ENCODE measurements at places on chromosomes 5 and 9.

DNA sequence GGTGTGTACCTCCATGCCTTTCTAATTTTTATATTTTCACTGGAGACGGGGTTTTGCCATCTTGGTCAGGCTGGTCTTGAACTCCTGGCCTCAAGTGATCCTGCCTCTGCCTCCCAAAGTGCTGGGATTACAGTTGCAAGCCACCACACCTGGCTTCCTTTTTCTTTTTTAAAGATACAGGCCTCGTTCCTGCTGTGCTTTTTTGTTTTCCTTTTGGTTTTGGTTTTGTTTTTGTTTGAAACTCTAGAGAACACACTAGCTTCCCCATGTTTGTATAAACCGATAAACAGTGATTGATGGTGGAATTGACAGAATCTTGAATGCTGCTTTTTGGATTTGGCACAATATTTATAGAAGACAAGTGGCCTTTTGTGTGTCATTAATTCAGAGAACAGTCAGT lies 1603.4 kb downstream of the MAT2B start:
- no peak for DNase-seq

GRCh38 chr5:73282923-73283322 lies 109.9 kb downstream of the TMEM174 start:
- DNase-seq: no peak

GRCh38 chr5:128706269-128706668 lies 168.2 kb upstream of the FBN2 start:
- no peak for DNase-seq

GRCh38 chr5:14920121-14920520 lies 48.5 kb upstream of the ANKH start:
- DNase-seq: no peak

DNA sequence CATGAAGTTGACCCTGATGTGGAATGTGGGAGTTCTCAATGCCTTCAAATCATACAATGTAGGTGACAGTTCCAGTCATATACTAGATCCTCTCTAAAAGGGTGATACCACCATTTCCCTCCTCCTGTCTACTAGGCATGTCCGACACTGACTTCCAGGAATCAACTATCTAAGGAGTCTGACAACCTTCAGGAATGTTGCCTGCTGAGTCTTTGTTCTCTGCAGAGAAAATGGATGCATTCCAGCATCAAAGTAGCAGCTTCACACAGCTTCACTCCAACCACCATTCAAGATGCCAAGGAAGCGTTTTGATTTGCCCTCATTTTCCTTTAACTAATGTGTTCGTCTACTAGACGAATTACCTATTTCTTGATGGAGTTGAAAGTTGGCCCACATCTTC lies 530.2 kb downstream of the EBF1 start:
- no peak for DNase-seq

DNA sequence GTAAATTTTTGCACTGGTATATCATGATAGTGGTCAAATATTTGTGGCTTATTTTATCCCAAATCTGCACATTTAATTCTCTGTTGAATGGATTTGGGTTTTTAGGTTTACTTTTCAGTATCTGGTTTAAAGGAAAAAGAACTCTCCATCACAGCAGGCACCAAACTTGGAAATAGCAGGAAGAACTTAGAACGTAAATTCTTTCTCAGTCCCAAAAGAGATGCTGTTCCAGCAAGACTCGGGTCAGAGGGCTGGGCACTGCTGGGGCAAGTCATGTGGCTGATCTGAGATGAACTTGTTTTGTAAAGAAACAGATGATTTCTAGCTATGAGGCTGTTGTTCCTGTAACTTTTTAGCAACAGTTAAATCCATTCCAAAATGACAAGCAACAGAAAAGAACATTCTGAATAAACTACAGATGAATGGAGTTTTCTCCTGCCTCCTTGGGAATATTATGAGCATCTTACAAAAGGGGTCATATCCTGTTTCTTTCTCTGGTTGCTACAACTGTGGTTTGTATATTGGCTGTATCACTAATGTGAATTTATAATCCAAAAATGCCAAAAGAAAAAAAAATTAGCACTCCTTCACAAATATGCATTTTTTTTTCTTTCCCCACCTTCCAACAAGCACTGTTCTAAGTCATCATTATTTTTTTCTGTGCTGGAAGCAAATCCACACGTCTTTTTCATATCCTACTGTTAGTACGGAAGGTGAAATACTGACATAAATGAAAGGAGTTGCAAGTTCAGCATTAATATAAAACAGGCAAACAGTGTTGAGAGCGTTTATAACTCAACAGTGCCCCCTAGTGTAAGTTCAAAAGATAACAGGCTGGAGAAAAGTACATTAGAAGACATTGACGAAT lies 31.1 kb downstream of the OR2K2 start:
- DNase-seq: no peak

GRCh38 chr5:181204826-181205760 lies at the start of gene TRIM7:
TSS of gene TRIM7 (minus strand) at chr5:181205196. CDS start at chr5:181205110, 86 bp downstream.
- no peak for DNase-seq

- DNase-seq: no peak
Measured at GRCh38 chr5:88819301-88819999, 63.5 kb downstream of the MEF2C start.

DNA sequence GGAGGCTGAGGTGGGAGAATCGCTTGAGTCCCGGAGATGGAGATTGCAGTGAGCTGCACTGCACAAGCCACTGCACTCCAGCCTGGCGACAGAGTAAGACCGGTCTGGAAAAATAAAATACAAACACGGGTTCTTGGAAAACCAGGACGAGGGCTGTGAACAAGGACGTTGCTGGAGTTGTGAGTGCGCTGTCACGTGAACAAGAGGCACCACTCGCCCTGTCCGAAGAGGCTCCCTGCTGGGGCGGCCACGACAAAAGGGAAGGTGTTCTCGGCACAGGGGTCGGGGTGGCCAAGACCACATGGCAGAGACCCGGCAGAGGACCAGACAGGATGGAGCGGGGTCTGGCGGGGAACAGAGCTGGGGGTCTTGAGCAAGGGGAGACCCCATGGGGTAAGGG lies 30.6 kb upstream of the UBAC1 start:
- no peak for DNase-seq

- no peak for DNase-seq
Measured at GRCh38 chr9:136821826-136822544, 14.2 kb downstream of the RABL6 start.

DNA sequence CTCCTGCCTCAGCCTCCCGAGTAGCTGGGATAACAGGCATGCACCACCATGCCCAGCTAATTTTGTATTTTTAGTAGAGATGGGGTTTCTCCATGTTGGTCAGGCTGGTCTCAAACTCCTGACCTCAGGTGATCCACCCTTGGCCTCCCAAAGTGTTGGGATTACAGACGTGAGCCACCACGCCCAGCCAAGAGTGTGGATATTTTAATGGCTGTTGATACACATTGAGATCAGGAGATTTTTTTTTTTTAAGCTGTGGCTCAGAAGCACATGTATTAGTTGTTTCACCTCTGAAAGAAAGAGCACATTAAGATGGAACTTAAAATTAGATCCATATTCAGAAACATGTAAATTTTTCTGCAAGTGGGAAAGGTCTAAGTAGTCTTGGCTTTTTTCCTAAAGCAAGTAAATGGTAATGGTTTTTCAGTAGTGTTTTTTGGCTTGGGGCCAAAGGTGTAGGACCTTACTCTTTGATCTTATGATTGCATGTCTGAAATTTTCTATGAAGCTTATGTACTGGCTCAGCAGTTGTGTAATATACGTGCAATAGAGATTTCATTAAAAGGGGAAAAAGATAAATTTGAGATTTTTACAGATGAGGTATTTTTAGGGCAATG lies 9.9 kb downstream of the RBM27 start:
- DNase-seq: no peak

- no peak for DNase-seq
Measured at GRCh38 chr5:43401827-43402226, 10.4 kb downstream of the CCL28 start.

- no peak for DNase-seq
Measured at GRCh38 chr9:1340390-1340789, 290.2 kb downstream of the DMRT2 start.

DNA sequence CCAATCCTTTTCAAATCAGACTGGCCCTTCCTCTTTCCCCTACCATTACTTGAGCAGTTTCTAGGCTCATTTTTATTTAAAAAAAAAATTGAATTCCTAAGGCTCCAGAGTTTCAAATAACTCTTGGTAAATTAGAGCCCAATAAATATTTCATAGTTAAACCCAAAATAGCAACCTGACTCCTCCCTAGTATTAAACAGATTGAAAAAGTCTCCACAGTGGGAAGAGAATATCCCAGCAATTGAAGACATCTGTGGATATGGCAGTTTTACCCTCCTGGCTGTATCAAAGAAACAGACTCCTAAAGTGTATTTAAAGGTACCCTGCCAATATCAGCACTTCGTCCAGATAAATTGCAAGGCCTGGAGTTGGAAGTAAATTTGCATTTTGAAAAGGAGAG lies 52.7 kb upstream of the GDNF start:
- no peak for DNase-seq

GRCh38 chr9:73838871-73839270 lies 658.3 kb upstream of the RORB start:
- no peak for DNase-seq

GRCh38 chr5:39713250-39713916 lies 288.6 kb upstream of the DAB2 start:
- no peak for DNase-seq

- DNase-seq: no peak
Measured at GRCh38 chr9:38363589-38363925, 28.9 kb upstream of the ALDH1B1 start.

GRCh38 chr5:112930082-112930344 lies 8.0 kb upstream of the REEP5 start:
- DNase-seq: no peak

DNA sequence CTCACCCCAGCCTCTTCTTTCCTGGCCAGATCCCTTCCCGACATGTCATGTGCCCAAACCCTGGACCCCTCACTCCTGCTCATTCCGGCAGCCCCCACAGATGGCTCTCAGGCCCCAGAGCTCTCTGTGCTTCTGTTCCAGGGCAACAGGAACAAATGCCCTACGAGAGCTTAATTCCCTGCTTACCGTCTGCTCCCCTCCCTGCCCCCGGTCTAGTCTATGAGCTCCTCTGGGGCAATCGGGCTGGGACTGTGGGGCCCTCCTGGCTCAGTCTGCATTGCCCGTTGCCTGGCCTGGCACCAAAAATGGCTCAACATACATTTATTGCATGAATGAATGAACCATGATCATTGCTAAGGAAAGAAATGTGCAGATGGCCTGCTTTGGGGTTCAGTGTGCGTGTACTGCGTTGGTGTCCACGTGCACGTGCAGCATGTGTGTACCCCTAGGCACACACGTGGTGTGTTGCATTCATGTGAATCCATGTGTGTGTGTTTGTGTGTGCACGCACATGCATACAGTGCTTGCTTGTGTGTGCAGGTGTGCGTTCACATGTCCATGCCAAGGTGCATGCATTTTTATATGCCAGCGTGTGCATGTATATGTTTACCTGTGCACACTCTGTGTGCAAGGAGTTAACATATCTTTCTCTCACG lies 201.2 kb upstream of the IER5L start:
- DNase-seq: no peak

DNA sequence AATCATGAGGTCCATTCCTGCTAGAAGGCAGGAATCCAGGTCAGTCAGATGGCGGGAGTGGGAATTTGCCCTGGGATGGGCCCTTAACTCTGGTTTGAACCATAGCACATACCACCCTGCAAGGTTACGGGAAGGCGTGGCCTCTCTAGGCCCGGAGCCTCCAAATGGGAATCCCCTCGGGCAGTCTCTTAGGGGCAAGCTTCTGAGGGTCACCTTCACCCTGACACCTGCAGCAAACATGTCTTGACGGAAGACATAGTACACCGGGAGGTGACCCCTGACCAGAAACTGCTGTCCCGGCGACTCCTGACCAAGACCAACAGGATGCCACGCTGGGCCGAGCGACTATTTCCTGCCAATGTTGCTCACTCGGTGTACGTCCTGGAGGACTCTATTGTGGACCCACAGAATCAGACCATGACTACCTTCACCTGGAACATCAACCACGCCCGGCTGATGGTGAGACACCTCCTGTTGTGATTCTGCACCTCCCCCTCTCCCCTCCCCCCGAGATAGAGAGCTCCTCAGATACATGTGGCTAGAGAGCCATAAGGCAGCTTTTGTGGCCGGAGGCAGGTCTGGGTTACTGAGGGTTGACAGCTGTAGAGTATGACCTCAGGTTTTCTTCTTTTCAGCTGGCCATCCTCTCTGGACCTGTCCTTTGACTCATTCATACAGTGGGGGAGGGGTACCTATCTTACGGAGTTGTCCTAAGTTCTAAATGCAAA lies 957 bp downstream of the PRELID1 start:
- DNase-seq: peak; percentile 38

GRCh38 chr5:1104327-1105006 lies 7.4 kb downstream of the SLC12A7 start:
- no peak for DNase-seq

- peak; percentile 54 for DNase-seq
Measured at GRCh38 chr5:35129921-35130485, 82.3 kb upstream of the AGXT2 start.

DNA sequence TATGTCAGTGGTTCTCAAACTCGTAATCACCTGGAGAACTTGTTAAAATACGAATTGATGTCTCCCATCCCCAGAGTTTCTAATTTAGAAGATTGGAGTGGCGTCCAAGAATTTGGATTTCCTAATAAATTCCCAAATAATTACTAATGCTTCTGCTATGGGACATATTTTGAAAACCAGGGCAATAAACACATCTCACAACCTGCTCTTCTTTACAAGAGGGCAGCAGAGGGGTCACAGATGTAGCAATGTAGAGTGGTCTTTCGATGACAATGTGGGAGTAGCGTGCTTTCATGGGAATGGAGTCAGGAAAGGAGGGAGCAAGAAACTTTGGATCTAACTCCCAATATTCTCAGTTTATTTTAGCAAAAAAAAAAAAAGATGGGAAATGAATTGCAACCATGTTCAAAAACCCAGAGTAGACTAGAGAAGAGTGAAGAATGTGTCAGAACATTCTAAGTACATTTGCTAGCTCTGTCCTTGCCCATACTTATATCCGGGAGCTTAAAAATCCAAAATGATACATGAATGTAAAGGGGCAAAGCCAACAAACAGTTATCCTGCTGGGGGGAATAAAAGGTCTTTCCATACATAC lies 33.8 kb upstream of the ALDH1A1 start:
- no peak for DNase-seq

DNA sequence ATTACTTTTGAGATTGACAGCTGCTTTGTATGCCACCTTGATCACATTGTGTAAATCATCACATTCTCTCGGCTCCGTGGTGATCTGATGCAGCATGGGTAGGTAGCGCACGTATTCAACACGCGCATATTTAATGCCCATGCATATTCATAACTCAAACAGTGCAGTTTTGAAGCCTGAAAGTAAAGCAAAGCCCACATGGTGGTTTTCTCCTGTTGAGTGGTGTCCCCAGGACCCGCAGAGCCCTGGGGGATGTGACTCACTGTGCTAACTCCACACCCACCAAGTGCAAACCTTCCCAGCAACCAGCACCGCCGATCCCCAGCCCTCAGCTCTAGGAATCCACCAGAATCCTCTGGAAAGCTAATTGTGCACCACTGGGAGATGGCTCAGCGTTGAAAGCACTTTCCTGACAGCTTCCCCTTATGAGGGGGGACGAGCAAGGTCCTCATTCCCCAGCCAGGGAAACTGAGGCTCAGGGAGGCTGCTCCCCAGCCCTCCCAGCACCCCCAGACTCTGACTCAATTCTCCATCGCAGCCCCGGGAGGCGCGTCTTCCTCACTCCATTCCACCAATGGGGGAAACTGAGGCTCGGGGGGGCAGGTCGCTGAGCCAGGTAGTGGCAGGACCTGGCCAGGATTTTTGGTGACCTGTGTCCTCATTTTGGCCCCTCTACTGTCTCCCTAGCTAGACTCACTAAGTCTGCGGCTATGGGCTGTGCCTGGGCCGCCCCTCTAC lies 46.4 kb downstream of the SARDH start:
- DNase-seq: peak; percentile 38

GRCh38 chr9:109821711-109822110 lies 41.7 kb downstream of the PALM2AKAP2 start:
- no peak for DNase-seq

GRCh38 chr9:127049581-127049980 lies 72.9 kb downstream of the ANGPTL2 start:
- DNase-seq: no peak
